ENCODE measurements at places on chromosomes 12 and 14.

DNA sequence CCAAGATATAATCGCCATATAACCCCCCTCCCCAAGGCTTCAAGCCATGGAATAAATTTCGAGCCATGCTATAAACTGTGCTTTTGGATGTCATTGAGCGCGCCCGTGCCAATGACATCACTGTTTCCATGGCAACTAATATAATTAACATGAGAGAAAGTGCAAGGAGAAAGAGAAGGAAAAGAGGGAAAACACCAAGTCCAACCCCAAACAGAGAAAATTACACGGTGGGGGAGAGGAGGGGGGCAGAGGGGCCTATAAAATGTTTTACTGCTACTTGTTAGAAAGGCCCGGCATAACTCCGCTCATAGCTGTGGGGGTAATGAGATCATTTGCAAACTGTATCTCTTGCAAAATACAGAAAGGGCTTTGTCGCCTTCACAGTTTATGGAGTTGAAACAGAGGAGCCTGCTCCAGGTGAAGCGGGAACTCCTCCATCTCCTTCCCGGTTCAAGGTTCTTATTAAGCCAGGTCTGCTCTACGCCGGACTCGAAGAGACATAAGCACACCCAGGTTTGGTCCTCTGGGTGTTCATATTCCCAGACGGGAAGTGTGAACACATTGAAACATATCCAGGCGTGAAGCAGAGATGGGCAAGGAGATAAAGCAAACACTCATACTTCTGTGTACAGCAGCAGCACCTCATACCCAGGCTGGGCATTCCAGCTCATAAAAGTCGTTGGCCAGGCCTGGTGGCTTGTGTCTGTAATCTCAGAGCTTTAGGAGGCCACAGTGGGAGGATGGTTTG is 99.1 kb upstream of the MAP1LC3B2 start:
- no peak for DNase-seq

DNA sequence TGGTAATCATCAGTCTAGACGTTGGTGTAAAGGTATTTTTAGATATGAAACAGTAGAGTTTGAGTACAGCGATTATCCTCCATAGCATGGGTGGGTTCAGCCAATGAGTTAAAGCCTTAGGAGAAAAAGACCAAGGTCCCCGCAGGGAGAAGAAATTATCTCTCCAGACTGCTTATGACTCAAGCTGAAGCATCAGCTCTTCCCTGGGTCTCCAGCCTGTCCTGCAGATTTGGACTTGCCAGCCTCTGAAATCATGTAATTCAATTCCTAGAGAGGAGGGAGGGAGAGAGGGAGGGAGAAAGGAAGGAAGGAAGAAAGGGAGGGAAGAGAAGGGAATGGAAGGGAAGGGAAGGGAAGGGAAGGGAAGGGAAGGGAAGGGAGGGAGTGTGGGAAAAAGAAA is 12.0 kb upstream of the DTX1 start:
- DNase-seq = no peak

DNA sequence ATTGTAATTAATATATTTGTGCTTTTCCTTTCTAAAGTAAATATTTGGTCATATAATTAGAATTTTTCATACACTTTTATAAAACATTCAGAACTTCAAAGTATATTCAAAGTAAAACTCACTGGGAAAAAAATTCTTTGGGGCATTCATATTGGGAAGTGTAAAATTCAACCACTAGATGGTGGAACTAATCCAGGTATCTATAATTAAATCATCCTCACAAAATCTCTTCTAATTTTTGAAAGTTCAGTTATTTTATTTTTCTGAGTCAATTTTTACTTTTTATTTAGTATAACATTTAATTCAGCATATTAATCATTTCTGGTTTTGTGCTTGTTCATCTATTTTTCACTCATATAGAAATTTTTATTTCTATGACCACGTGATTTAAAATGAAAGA is 81.0 kb downstream of the NTS start:
- DNase-seq = no peak

DNA sequence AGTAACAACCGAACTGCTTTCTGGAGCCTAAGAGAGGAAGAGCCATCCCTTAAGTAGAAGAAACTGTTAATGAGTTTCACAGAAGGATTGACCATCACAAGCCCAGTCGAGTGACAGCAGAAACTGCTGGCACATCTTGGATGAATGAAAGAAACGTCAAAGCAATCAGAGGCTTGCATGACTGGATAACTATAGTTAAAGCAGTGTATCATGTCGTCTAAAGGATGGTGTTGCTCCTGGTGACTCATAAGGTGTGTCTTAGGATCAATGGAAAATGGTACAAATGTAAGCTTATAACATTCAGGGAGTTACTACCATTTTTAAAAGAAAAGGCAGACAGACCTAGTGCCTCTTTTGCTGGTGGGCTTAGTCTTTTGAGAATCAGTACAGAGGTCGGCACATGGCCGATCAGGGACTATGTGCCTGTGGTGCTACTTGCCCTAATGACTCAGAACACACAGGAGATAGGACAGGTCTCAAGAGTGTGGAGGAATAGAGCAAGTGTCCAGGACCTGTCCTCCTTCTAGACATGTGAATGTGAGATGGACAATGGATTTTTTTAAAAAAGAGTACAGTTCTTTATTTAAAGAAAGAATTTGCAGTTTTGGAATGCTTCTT is 55.7 kb downstream of the TMX1 start:
- DNase-seq = no peak

DNA sequence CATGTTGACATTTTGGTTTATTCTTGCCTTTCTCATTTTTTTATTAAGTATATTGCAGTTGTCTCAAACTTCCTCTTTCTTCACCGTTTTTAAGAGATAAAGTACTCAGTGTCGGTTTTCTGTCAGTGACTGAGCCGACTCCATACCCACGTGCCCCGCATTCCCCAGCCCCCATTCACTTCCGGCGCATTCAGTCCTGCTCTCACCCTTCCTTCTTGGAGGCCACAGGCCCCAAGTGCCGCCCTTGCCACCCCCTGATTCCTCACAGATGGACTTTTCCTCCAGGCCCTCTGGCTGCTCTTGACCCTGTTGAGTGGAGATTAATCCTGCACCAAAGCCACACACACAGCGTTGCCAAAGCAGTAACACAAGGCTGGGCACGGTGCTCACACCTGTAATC is 19.1 kb upstream of the DNAH10 start:
- no peak for DNase-seq

DNA sequence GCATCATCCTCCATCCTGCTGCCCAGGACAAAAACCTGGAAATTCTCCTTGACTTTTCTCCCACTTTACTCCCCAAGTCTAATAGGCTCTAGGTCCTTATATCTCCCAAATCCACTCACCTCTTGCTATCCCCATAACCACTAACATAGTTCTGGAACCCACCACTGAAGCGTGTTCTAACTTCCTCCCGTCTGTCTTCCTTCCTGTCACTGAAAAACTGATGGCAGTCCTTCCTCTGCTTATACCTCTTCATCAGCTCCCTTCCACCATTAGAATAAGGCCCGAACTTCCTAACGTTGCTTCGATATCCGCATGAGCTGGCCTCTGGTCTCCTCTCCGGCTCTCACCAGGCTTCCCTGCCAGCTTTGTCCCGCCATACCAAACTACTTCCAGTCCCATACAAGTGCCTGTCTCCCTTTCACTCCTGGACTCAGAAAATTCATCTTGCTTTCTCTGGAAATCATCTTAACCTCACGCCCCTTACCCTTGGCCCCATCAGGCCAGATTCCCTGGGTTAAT is 63.0 kb upstream of the BCL2L14 start:
- peak; percentile 25 for DNase-seq

GRCh38 chr14:55372825-55373224 is 38.8 kb downstream of the ATG14 start:
- no peak for DNase-seq

GRCh38 chr12:83807871-83808270 is 1104.7 kb downstream of the SLC6A15 start:
- no peak for DNase-seq

- no peak for DNase-seq
These were observed 93.3 kb downstream of the CALM1 start for GRCh38 chr14:90489916-90490719.

DNA sequence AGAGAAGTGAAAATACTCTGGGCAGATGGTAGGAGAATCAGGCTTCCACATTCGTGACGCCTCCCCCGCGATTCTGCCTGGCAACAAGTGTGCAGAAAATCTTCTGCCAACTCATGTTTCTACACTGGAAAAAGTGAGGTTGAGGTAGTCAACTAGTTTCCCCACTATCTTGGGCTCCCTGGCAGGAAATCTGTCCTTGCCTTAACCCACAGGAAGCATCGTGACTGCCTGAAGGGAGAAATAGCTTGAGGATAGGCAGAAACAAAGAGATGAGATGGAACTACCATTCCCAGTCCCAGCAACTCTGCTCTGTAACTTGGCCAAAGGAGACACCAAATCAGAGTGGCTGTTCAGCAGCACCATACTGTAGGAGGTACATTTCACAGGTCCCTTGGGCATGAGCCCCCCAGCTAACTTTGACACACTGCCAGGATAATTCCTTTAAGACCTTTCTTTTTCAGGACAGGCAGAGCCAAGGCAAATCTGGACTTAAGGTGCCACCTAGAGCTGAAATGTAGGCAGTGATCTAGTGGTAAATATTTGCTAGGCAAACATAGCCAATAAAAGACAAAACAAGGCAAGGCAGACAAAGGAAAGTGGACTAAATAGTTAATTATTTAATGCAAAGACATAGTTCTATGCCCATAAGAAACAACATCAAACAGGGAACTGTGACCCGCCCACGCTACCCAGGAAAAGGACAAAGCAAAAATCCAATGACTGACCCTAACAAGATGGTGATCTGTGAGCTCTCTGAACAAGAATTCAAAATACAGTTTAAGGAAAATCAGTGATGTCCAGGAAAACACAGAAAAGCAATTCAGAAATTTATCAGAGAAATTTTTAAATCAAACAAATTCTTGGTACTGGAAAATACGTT is 205.1 kb downstream of the PTPRO start:
- no peak for DNase-seq

GRCh38 chr14:69471916-69472315 is 12.6 kb upstream of the PLEKHD1 start:
- DNase-seq = no peak

GRCh38 chr12:43816168-43816567 is 10.1 kb upstream of the TWF1 start:
- no peak for DNase-seq

DNA sequence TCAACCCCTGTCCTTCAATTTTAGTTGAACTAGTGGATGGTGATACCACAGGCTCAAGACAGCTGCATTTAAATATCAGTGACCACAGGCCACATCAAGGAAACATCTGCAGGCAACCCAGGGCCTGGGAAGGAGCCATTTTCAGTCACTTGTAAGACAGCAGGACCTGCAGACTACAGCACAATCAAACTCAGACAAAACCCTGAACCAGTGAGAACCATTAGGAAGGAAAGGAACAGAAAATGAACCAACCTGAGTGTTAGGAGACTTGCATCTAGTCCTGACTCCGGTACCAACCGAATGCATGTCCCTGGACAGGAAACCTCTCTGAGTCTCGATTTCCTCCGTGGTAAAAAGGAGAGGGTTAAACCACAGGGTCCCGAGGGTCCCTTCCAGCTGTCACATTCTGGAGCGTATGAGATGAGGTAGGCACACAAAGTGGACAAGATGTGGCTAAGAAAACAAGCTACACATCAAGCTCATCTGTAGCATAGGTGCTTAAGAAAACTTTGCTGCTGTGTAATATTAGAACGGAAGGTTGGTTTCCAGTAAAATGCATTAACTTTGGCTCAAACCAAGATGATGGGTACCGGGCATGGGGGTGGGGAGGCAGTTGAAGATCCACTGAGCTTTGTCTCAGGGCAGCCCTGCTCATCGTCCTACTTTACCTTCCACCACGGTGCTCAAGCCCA is 1.6 kb upstream of the CDKN1B start:
- DNase-seq = peak; percentile 48

DNA sequence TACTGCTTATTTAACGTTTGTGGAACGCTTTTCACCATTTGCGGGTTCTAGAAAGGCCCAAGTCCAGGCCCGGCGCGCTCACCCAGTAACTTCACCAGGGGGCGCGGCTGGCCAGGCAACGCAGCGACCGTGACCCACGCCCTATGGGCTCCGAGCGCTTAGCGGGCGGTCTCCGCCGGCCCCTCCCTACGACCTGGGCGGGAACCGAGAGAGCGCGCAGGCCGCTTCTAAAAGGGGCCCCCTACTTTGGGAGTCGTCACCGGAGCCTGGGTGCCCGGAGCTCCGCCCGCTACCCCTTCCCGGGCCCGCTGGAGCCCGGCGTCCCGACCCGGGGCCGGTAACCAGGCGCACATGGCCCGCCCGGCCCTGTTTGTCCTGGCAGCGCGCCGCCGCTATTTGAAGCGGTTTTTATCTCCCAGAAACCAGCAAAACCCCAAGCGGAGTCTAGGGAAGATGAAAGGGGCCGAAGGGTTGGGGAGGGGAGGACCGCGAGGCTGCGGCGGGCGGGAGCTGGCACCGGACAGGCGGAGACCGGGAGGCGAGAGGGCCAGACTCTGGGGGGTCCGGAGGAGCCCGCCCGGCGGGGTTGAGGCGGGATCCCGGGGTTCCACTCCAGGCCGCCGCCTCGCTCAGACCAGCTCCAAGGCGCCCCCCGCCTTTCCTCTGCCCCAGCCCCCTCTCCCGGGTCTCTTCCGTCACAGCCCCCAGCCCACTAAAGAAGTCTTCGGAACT is 3.5 kb upstream of the AAAS start:
- DNase-seq = peak; percentile 83

GRCh38 chr14:101762530-101763101 is 1.1 kb downstream of the PPP2R5C start:
- no peak for DNase-seq
